Neural progenitor cell (in vitro differentiated cells): ENCODE measurements at places on chromosomes 12 and 14. TPM values are rescaled to one million over a fixed set of nuclear protein-coding genes. Genes with fewer than 3 reads are reported as not detected.

- H3K27ac ChIP-seq: no peak within 1 kb of the TSS
- no peaks in the 10 kb centered on the region for H3K4me1 ChIP-seq
- peak within 1 kb of the TSS; percentile 47 for H3K4me3 ChIP-seq
- peak; percentile 69 for DNase-seq
- H3K27me3 ChIP-seq: peaks cover 74% of the 10 kb centered on the region
These were observed at the start of gene TMEM121 for GRCh38 chr14:105525861-105526775. TSS of gene TMEM121 (plus strand) at chr14:105526583. CDS start at chr14:105528835, 2,252 bp downstream.

DNA sequence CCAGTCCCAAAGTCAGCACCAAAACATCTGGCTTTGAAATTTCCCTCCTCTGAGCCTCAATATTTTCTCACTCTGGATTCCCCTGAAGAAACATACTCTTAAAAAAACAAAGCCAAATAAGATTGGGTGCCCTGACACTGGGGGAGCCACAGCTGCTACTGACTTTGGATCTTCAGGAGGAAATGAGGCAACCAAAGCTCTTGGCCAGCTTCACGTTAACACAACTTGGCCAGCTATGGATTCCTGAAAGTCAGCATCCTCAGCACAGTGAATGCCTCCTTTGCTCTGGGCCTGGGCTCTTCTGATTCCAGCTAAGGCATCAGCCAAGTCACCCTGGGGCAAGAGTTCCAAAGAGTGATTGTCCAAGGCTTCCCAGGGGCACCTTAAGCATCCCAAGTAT, 254.8 kb downstream of the ANO2 start:
- no peak overlapping the region for H3K27ac ChIP-seq
- peaks cover 8% of the 10 kb centered on the region for H3K4me1 ChIP-seq
- no peak for DNase-seq
- H3K27me3 ChIP-seq: no peaks in the 10 kb centered on the region

GRCh38 chr12:103997286-103997900, 31.7 kb downstream of the TDG start:
- no peaks in the 10 kb centered on the region for H3K36me3 ChIP-seq
- H3K27me3 ChIP-seq: no peaks in the 10 kb centered on the region
- DNase-seq: no peak
- H3K4me1 ChIP-seq: no peaks in the 10 kb centered on the region
- no peak overlapping the region for H3K27ac ChIP-seq

The ANO4 gene
- total RNA-seq: 0.65 TPM in 1 of 2 replicates, not detected in the other

- H3K27ac ChIP-seq: peak overlapping the region; percentile 34
- no peak overlapping the region for H3K4me3 ChIP-seq
- no peaks in the 10 kb centered on the region for H3K27me3 ChIP-seq
- no peak for DNase-seq
These were observed 56.7 kb upstream of the AEBP2 start for GRCh38 chr12:19382563-19382962.

The VASH1 gene
- 10.3 and 20.1 TPM in 2 replicates for total RNA-seq

- H3K27ac ChIP-seq: no peak overlapping the region
- H3K27me3 ChIP-seq: no peaks in the 10 kb centered on the region
- no peak overlapping the region for H3K4me3 ChIP-seq
These were observed 85.0 kb downstream of the SYNE3 start for GRCh38 chr14:95431199-95432143.

DNA sequence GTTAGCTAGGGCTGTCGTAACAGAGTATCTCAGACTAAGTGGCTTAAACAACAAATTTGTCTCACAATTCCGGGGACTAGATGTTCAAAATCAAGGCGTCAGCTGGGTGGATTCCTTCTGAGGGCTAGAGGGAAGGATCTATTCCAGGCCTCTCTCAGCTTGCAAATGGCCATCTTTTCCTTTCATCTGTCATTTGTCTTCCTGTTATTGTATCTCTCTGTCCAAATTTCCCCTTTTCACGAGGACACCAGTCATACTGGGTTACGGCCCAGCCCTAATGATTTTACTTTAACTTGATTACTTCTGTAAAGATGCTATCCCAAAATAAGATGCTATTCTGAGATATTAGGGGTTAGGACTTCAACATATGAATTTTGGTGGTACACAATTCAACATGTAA, 119.0 kb upstream of the CPSF6 start:
- H3K36me3 ChIP-seq: no peaks in the 10 kb centered on the region
- no peaks in the 10 kb centered on the region for H3K4me1 ChIP-seq
- H3K4me3 ChIP-seq: no peak overlapping the region
- H3K27ac ChIP-seq: no peak overlapping the region

GRCh38 chr14:95360828-95361227, 41.1 kb upstream of the CLMN start:
- no peak for DNase-seq
- H3K4me1 ChIP-seq: peaks cover 21% of the 10 kb centered on the region
- no peak overlapping the region for H3K4me3 ChIP-seq
- H3K27ac ChIP-seq: no peak overlapping the region
- H3K36me3 ChIP-seq: no peaks in the 10 kb centered on the region

The HCAR2 gene
- total RNA-seq: not detected in 2 replicates
